ENCODE measurements at places on chromosomes 11 and 22.

DNA sequence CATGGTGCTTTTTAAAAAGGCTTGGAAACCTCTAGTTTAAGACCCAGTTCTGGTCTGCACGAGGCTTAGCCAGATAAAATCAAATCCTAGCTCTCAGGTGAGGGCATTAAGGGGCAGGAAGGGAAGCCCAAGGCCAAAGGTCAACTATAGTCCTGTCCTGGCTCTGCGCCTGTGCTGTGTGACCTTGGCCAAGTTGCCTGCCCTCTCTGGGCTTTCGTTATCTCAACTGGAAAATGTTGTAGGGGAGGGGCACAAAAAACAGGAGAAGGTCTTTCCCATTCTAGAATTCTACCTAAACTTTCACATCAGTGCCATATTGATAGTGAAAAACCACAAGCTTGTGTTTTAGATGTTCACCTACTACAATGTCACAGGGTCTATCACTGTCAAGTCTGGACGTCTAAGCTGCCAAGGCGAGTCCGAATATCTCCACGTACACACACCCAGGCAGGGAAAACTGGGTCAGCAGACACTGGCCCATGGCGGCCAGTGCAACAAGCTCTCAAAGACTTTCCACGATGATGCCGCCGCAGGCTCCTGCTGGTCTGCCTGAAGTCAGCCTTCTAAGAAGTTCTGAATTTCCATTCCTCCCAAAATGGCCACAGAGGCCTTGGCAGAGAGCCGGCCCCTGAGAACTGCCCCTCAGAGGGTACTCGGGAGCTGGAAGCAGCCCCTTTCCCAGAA lies 18.0 kb downstream of the MN1 start:
- DNase-seq = no peak

GRCh38 chr11:122393209-122393860 lies 262.2 kb upstream of the UBASH3B start:
- no peak for DNase-seq

- peak; percentile 55 for DNase-seq
These were observed 2.3 kb upstream of the ST3GAL4 start for GRCh38 chr11:126352934-126353801.

GRCh38 chr22:19706661-19707151 lies 7.6 kb upstream of the SEPTIN5 start:
- DNase-seq = no peak

DNA sequence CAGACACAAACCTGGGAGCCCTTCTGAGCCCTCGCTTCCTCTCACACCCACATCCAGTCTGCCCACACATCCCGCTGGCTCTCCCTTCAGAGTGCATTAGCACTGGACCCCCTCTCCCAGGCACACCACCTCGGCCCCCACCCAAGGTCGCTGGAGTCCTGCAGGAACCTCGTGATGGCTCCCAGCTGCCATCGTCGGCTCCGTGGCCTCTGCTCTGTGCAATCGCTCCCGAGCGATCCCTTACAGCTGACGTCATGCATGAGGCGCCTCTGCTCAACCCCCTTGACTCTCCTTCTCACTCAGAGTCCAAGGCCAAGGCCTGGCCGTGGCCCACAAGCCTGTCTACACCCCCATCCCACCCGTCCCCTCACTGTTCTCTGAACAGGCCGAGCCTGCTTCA lies 183.9 kb downstream of the EFCAB6 start:
- DNase-seq = no peak

- no peak for DNase-seq
These were observed 40.8 kb upstream of the ACCSL start for GRCh38 chr11:44006917-44007361.

- DNase-seq = no peak
These were observed 70.7 kb downstream of the ANO5 start for GRCh38 chr11:22263613-22264012.

- DNase-seq = no peak
These were observed at the start of gene KRTAP5-4 for GRCh38 chr11:1622086-1622485. Gene KRTAP5-4, minus strand, starts transcription at chr11:1622138. Its CDS starts 45 bp downstream, at chr11:1622093.

DNA sequence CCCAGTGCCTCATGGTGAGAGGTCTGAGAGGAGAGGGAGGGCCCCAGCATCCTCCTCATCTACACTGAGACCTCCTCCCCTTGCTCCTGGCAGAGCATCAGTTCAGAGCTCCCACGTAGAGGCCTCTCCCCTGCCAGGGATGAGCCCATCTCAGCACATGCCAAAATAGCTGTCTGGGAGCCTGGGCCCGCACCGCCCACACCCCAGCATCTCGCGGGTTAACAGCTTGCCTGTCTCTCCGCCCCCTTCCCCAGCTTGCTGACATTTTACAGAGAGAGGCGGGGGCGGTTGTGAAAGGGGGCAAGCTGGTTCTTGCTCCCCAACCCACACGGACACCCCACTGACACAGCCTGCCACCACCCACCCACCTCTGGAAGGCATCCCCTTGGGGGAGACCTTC lies 6.4 kb downstream of the DGKZ start:
- peak; percentile 92 for DNase-seq

GRCh38 chr11:5992604-5993251 lies 5.9 kb upstream of the OR52L1 start:
- no peak for DNase-seq

DNA sequence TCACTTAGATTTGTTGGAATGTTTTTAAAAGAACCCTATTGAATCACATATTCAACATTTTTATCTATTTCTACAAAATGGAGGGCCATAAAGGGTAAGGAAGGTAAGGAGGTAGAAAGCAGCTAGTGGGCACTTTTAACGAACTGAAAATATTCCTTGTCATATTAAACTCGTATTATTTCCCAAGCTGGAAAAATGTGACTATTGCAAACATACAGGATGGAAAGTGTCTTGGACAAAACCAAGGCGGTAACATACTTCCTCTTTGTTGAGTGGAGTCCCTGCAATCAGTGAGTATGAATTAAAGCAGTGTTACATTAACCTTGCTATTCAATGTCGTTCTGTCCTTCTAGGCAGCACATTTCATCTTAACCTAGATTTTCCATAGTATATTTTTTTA lies 165.6 kb downstream of the RCN1 start:
- no peak for DNase-seq

GRCh38 chr11:27507557-27508322 lies 1.2 kb upstream of the LIN7C start:
- DNase-seq = no peak

DNA sequence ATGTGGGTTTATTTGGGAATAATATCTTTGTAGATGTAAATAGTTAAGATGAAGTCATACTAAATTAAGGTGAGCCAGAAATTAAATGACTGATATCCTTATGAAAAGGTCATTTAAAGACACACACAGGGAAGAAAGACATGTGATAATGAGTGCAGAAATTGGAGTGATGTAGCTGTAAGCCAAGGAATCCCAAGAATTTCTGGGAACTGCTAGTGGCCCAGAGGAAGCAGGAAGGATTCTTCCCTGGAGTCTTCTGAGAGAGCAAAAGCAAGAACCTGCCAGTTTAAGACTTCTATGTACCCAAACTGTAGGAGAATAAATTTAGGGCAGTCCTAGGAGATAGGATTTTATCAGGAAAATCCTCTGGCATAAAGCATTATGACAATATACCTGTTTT lies 66.9 kb downstream of the LRRC4C start:
- DNase-seq = no peak

Data from activated CD8-positive, alpha-beta T cell treated with anti-CD3 and anti-CD28 coated beads for 36 hours (primary cell).